Common myeloid progenitor, CD34-positive (primary cell): ENCODE measurements at places on chromosomes 7 and 10.

- DNase-seq: no peak
Observed at GRCh38 chr10:124739119-124739921, 4.9 kb downstream of the FAM53B start.

DNA sequence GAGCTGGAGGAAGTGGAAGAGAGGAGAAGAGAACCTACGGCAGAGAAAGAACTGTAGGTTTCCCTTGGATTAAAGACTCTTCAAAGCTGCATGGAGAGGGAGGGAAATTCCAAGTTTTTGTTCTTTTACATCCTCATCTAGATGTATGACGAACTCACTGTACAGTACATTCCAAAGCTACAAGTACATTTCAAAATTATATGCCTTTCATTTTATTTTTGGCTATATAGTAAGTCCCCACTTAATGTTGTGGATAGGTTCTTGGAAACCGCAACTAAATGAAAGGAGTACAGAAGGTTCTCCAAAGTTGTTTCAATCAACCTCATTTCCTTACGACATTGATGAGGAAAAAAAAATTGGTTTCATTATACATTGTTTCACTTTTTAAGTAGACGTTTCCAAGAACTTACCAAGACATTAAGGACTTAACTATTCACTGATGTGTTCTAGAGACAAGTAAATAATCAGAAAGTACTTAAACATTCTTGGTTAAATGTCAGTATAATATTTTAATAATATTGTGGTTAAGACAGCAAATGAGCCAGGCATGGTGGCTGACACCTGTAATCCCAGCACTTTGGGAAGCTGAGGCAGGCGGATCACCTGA, 16.1 kb upstream of the JMJD1C start:
- DNase-seq: no peak

- no peak for DNase-seq
Observed at GRCh38 chr7:79862447-79863210, 272.0 kb upstream of the GNAI1 start.

DNA sequence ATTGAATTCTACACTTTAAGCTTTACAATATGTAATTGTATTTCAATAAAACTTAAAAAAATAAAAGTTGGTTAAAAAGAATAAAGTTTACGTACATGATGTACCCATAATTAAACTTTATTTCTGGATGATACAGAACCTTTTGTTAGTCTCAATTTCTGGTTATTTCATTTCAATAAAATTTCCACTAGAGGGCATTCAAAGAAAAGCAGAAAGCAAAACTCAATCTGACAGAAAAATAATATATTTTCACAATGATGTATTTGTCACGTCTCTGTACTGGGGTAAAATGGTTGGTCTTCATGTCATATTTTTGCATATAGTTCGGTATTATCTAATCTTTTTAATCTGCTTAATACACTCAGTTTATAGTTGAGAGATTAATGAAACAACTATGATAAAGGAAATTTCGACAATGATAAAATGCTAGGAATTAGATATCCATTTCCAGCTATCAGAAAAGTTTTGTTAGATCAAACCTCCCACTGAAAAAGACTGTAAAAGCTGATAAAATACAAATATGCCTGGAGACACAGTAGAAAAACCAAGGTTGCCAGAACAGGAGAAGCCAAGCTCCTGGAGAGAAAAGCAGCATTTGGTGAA, 27.4 kb downstream of the ASZ1 start:
- peak; percentile 2 for DNase-seq

GRCh38 chr10:30229536-30229935, 119.5 kb downstream of the MTPAP start:
- DNase-seq: no peak

DNA sequence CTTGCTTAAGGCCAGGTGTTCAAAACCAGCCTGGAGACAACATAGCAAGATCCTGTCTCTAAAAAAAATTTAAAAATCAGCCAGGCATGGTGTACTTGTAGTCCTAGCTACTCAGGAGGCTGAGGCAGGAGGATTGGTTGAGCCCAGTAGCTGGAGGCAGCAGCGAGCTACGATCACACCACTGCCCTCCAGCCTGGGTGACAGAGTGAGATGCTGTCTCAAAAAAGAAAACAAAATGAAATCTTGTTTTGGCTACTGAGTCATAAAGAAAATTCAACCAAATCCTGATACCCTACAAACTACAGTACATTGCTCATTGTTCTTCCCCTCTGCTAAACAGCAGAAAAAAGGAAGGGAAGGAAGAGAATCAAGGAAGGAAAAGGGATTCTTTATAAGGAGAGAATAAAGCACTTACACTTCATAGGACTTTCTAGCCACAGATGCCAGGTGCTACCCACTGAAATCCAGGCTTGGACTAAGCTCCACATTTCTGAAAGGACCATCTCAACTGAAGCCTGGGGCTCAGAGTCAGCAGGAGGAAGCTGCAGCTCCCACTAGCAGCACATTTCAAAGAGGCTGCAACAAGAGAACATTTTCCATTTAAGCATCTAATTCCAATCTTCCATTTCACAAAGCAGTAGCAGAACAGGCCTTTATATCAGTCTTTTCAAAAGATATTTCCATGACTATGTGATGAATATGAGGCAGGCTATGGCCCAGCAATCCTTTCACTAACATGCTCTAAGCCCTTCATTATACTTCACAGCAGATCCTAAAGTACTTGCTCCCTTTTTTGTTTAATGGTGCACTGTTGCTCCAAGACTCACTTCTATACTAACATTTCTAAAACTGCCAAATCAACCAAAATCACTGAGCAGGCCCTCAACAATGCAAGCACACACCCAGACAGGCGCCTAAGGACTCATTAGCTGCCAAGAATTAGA, 13.5 kb downstream of the TNPO3 start:
- DNase-seq: no peak

- DNase-seq: no peak
Observed at GRCh38 chr7:69880840-69881239, 282.6 kb downstream of the AUTS2 start.

GRCh38 chr7:30989824-30990672, 26.3 kb downstream of the GHRHR start:
- DNase-seq: no peak

DNA sequence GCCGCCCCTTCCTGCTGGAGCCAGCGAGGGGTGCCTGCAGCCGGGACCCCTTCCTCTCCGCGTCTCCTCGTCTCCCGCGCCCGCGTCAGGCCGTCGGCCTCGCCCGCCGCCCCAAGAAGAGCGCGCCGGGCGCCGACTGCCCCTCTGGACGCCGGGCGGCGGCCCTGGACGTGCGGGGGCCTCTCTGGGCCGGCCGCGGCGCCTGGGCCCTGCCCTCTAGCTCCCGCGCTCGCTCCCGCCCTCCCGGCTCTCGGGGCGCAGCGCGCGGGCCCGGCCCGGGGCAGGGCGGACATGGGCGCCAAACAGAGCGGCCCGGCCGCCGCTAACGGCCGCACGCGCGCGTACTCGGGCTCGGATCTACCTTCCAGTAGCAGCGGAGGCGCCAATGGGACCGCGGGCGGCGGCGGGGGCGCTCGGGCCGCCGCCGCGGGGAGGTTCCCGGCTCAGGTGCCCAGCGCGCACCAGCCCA, 704 bp downstream of the ZNRF2 start:
- DNase-seq: peak; percentile 28
